ENCODE measurements at places on chromosomes 6 and 20. TPM values are rescaled to one million over a fixed set of nuclear protein-coding genes. Genes with fewer than 3 reads are reported as not detected.

OOEP gene
- total RNA-seq, result 0.69 TPM

TRIM40 gene
- 0.39 TPM for total RNA-seq

GRCh38 chr20:819680-820322 lies 13.7 kb upstream of the FAM110A start:
- peaks cover 3% of the 10 kb centered on the region for H3K4me1 ChIP-seq
- H3K27ac ChIP-seq, result no peak overlapping the region
- no peak for DNase-seq
- H3K4me3 ChIP-seq, result no peak overlapping the region

DNA sequence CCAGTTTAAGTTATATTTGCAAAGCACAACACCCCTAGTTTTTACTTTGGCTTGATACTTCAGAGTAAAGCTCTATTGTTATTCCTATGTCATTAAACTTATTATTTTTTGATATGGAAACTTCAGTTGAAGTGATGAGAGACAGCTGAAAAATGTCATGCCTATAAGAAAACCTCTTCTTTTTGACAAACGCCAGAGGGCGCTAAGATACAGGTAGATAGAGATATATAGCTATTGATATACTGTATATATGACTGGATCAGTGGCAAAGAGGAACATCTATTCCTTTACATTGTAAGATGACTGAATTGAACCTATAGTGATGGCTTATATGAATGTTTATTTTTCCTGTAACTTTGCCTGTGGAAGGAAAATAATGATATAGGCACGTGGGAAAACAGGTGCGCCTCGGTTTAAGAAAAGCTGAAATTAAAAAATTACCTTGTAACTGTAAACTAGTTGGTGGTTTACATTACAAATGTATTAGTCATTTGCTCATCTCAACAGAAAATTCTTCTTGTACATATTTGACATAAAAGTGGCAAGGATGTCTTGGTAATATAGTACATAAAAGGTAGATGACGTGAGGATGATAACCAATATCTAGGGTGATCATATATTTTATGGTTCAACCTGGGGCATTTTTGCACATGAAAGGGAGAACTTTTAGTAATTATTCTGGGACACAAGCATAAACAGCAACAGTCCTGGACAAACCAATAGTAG lies 74.1 kb downstream of the LAMA4 start:
- H3K4me3 ChIP-seq, result no peak overlapping the region

- H3K36me3 ChIP-seq, result peaks cover 82% of the 10 kb centered on the region
- no peak overlapping the region for H3K4me3 ChIP-seq
- no peaks in the 10 kb centered on the region for H3K27me3 ChIP-seq
- H3K27ac ChIP-seq, result no peak overlapping the region
- peaks cover 19% of the 10 kb centered on the region for H3K4me1 ChIP-seq
- no peak for DNase-seq
Observed at GRCh38 chr20:35496481-35496880, 33.0 kb downstream of the C20orf173 start.

GRCh38 chr6:33314943-33315792 lies 1.3 kb upstream of the TAPBP start:
- DNase-seq, result no peak
- peak overlapping the region; percentile 94 for H3K4me3 ChIP-seq
- peak overlapping the region; percentile 100 for H3K27ac ChIP-seq
- H3K27me3 ChIP-seq, result no peaks in the 10 kb centered on the region
- H3K4me1 ChIP-seq, result peaks cover 77% of the 10 kb centered on the region

DNA sequence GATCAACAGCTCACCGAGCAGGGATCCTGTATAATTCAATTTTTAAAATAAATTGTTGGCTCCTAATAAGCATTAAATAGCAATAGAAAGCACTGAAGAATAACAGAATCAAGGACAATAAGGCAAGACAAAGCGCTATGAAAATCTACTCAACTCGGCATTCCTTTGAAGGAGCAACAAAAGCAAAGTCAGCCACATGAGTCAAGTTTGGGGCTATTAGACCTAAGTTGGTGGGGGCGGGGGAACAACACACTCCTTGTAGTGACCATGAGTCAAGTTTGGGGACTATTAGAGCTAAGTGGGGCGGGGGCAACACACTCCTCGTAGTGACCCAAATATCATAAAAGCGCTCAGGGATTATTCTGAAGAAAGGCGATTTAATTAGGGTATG lies 120.0 kb downstream of the FOXC1 start:
- no peak for DNase-seq
- no peak overlapping the region for H3K27ac ChIP-seq
- no peak overlapping the region for H3K4me3 ChIP-seq
- H3K27me3 ChIP-seq, result no peaks in the 10 kb centered on the region
- H3K4me1 ChIP-seq, result no peaks in the 10 kb centered on the region

- H3K4me1 ChIP-seq, result no peaks in the 10 kb centered on the region
- no peak overlapping the region for H3K27ac ChIP-seq
- no peaks in the 10 kb centered on the region for H3K27me3 ChIP-seq
- H3K4me3 ChIP-seq, result no peak overlapping the region
- no peaks in the 10 kb centered on the region for H3K36me3 ChIP-seq
- DNase-seq, result no peak
Observed at GRCh38 chr20:38146156-38146555, 18.9 kb downstream of the TGM2 start.

DNA sequence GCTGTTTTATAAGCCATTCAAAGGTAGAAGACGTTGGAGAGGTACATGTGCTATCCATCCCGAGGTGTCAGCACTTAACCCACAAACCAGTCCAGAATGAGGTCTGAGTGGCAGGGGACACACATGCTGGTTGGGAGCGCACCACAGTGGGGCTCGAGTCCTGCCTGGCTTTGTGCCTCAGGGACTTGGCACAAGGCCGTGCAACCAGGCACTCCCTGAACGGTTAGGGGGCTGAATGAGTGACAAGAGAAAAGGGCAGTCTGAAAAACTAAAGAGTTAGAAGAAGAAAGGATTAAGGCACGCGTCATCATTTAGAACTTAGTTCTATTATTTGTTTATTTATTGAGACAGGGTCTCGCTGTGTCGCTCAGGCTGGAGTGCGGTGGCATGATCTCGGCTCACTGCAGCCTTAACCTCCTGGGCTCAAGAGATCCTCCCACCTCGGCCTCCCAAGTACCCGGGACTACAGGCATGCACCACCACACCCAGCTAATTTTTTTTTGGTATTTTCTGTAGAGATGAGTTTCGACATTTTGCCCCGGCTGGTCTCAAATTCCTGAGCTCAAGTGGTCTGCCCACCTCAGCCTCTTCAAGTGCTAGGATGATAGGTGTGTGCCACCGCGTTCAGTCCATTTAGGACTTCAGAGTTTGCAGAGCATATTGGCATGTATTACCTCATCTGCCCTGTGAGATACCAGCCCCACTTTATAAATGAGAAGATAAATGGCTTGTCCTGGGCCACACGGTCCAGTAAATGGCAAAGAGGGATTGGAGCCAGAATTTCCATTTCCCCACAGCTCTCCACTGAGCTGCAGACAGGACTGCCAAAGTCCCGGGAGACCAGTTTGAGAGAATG lies 47.4 kb upstream of the IRF4 start:
- H3K36me3 ChIP-seq, result peaks cover 18% of the 10 kb centered on the region
- H3K4me1 ChIP-seq, result peaks cover 14% of the 10 kb centered on the region
- no peaks in the 10 kb centered on the region for H3K27me3 ChIP-seq
- H3K27ac ChIP-seq, result no peak overlapping the region
- H3K4me3 ChIP-seq, result no peak overlapping the region

GRCh38 chr6:49430187-49430586 lies 32.9 kb downstream of the MMUT start:
- no peak overlapping the region for H3K27ac ChIP-seq
- H3K36me3 ChIP-seq, result peaks cover 36% of the 10 kb centered on the region

DNA sequence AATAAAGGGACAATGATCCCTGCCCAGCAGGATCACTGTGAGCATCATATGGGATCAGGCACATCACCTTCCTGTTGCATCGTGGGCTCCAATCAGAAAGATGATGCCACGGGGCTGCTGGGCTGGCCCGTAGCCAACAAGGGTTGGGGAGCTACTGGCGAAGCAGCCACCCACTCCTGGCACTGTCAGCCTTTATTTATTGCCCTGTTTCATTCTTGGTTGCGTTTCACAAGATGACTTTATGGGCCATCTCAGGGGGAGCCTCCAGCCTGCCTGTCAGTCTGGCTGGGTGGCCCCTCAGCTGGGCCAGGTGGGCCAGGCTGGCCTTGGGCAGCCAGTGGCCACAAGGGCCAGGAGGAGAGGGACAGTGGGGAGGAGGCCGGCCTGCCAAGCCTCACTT lies 17.3 kb downstream of the VSTM2L start:
- no peak for DNase-seq
- peaks cover under 1% of the 10 kb centered on the region for H3K4me1 ChIP-seq
- no peak overlapping the region for H3K27ac ChIP-seq
- H3K36me3 ChIP-seq, result no peaks in the 10 kb centered on the region
- H3K4me3 ChIP-seq, result no peak overlapping the region

GRCh38 chr6:106182455-106182854 lies 96.3 kb downstream of the PRDM1 start:
- no peaks in the 10 kb centered on the region for H3K27me3 ChIP-seq
- no peak for DNase-seq
- no peak overlapping the region for H3K4me3 ChIP-seq
- no peak overlapping the region for H3K27ac ChIP-seq

GRCh38 chr6:43436577-43437282 lies 9.4 kb downstream of the ABCC10 start:
- no peak overlapping the region for H3K4me3 ChIP-seq
- no peak for DNase-seq
- no peak overlapping the region for H3K27ac ChIP-seq
- no peaks in the 10 kb centered on the region for H3K27me3 ChIP-seq
- no peaks in the 10 kb centered on the region for H3K4me1 ChIP-seq
- peaks cover 48% of the 10 kb centered on the region for H3K36me3 ChIP-seq

DNA sequence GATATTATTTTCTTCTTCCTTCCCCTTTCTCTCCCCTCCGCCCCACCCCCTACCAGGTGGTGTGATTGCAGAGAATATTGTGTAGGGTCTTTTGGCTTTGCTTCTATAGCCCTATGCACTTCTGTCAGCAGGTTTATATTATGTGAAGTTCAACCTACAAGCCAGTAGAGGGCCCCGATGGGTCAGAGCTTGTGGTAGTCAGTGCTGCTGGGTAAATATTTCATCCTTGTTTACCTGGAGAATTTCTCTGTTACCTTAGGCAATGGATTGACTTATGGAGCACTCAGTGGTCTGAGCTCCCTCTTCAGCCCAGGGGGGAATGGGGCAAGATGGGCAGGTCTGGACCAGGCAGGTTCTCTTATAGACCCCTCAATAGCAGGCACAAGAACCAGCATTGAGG lies 720.9 kb downstream of the GRIK2 start:
- no peak overlapping the region for H3K4me3 ChIP-seq
- H3K27me3 ChIP-seq, result no peaks in the 10 kb centered on the region
- H3K36me3 ChIP-seq, result no peaks in the 10 kb centered on the region

DNA sequence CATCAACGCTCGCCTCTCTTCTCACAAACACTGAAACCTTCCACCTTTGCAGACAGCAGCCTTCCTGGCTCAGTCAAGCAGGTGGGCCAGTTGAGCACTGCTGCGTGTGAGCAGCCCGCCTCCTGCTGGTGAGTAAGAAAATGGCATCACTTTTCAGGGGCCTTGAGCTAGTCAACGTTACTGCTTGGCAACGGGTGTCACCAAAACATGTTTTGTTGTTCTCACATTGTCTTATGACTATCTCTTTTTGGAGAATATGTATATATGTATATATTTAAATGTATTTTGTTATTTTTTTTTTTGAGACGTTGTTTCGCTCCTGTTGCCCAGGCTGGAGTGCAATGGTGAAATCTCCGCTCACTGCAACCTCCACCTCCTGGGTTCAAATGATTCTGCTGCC lies 97.0 kb upstream of the AGPAT4 start:
- H3K36me3 ChIP-seq, result no peaks in the 10 kb centered on the region
- DNase-seq, result peak; percentile 42
- no peak overlapping the region for H3K4me3 ChIP-seq
- H3K27ac ChIP-seq, result no peak overlapping the region
- H3K27me3 ChIP-seq, result no peaks in the 10 kb centered on the region
- H3K4me1 ChIP-seq, result no peaks in the 10 kb centered on the region

Data from CD4-positive, CD25-positive, alpha-beta regulatory T cell (primary cell).